ENCODE measurements at places on chromosomes 7 and 10. TPM values are rescaled to one million over a fixed set of nuclear protein-coding genes. Genes with fewer than 3 reads are reported as not detected.

The TRIM73 gene
- polyA plus RNA-seq = 2.5 TPM

The OPN4 gene
- 1.4 TPM for polyA plus RNA-seq

The PLXNA4 gene
- 8.5 TPM for polyA plus RNA-seq

The SDK1 gene
- 2.5 TPM for polyA plus RNA-seq

The SLC26A4 gene
- polyA plus RNA-seq = 0.51 TPM

The DRGX gene
- polyA plus RNA-seq = not detected

The LDB3 gene
- polyA plus RNA-seq = 305 TPM

The SEMA3E gene
- 2.3 TPM for polyA plus RNA-seq

The SMKR1 gene
- 0.57 TPM for polyA plus RNA-seq

The SOSTDC1 gene
- 7.2 TPM for polyA plus RNA-seq

The CPA1 gene
- 5.1 TPM for polyA plus RNA-seq

The POU6F2 gene
- polyA plus RNA-seq = 0.22 TPM

The GIMAP2 gene
- polyA plus RNA-seq = 6.5 TPM

The RTKN2 gene
- polyA plus RNA-seq = 4.4 TPM

The PRTFDC1 gene
- polyA plus RNA-seq = 14.4 TPM

The CYP26A1 gene
- polyA plus RNA-seq = 0.50 TPM

The OR2A5 gene
- polyA plus RNA-seq = not detected

The IGF2BP3 gene
- polyA plus RNA-seq = 28.7 TPM

The ANKRD1 gene
- polyA plus RNA-seq = 119 TPM

The NPC1L1 gene
- polyA plus RNA-seq = 0.17 TPM

The COL17A1 gene
- polyA plus RNA-seq = 0.30 TPM

The ZNF722 gene
- not detected for polyA plus RNA-seq

The PRKCQ gene
- polyA plus RNA-seq = 8.4 TPM

Data from muscle of back (tissue), 13 donors.